Activated CD4-positive, alpha-beta T cell treated with anti-CD3 and anti-CD28 coated beads for 24 hours (primary cell): ENCODE measurements at places on chromosomes 2 and 18.

GRCh38 chr2:170712653-170713542 is 2.2 kb upstream of the SP5 start:
- DNase-seq, result no peak

DNA sequence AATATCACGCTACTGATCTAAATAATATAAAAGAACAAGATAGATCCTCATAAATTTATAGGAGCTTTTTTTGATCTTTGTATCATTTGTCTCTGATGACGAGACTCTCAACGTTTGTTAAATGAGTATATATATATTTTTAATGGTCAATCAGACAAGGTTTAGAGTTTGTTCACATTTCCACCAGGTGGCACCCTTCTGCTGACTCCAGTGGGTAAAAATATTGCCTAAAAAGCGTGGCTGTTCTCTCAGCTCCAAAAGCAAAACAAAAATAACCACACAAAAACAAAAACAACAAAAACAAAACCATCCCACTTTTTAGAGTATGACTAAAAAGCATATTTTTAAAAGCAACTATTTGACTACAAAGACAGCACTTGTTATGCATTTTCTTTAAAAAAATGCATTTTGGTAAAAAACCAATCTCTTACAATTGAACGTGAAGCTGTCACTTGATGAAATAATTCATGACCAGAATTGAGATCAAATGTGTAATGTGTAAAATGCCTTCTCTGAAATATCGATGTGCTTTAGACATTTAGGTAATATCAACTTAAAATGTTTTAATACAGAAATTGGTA is 723.2 kb downstream of the DPP10 start:
- DNase-seq, result no peak

DNA sequence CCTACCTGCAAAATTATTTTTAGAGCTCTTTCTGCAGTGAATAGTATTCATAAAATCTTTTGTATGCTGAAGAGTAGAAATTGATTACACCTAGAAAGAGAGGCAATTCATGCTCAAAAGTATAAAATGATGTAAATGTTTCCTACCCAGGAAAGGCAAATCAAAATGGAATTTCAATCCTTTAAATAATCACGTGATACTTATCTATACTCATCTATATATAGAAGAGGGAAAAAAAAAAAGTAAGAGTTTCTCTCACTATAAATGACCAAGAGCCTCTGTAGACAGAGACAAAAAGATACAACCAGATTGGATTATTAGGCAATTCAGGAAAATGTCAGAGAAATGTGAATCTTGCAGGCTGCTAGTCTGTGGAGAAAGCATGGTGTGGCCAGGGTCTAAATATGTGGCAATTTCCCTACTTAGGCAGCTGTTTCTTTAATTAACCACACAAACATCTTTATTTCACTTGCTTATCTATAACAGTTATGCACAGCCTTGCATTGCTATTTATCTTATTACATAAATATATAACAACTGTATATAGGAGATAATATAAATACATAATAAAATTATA is 39.5 kb downstream of the METTL8 start:
- DNase-seq, result no peak

- no peak for DNase-seq
Measured at GRCh38 chr2:239257511-239257937, 143.3 kb downstream of the HDAC4 start.

- DNase-seq, result no peak
Measured at GRCh38 chr2:143282684-143283083, 153.5 kb downstream of the ARHGAP15 start.

DNA sequence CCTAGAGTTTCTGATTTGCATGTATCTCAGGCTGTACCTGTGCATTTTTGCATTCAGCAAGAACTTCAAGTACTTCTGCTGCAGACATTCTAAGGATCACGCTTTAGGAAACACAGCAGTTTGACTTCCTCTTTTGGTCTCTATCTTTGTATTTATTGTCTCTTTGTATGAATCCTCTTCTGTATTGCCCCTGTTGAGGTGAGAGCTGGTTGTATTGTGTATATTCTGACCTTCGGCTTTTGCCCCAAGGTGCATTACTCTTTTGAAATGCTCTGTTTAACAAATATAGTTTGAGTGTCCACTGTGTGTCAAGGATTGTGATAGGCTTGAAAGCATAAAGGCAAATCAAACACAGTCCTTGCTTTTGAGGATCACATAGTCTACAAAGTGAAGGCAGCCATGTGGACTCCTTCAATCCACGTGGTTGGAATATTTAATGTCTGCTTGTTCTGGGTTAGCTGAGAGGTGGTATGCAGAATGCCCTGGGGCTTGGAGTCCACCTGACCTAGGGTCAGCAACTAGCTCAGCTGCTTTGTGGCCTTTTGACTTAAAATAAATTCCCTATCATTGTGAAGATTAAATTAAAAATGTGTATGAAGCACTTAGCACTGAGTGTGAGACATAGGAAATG is 108.1 kb downstream of the LYPD6 start:
- no peak for DNase-seq

DNA sequence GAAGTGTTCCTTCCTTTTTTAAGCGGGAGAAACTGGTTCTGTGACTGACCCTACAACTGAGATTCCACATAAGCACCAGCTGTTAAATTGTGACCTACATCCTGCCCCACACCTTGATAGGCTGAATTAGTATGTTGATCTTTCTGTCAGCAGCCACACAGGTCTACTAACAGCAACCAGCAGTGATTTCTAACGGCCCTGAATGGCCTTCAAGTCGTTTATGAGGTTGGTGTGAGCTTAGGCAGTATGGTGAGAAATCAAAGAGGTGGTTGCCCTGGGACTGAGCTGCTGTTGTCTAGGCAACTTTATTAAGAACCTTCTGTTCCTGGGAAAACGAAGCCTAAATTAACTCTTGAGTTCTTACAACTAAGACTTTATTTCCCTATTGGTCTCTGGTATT is 197.2 kb upstream of the FSHR start:
- DNase-seq, result no peak

GRCh38 chr18:50395093-50395492 is 20.2 kb downstream of the SKA1 start:
- no peak for DNase-seq

GRCh38 chr2:218284106-218284811 is 8.0 kb downstream of the TMBIM1 start:
- peak; percentile 41 for DNase-seq

GRCh38 chr2:27929916-27930486 is 39.5 kb downstream of the BABAM2 start:
- no peak for DNase-seq

- peak; percentile 15 for DNase-seq
Measured at GRCh38 chr2:105143467-105144151, 97.9 kb upstream of the GPR45 start.

GRCh38 chr18:62186499-62186773 is 420 bp downstream of the PIGN start:
- DNase-seq, result no peak

DNA sequence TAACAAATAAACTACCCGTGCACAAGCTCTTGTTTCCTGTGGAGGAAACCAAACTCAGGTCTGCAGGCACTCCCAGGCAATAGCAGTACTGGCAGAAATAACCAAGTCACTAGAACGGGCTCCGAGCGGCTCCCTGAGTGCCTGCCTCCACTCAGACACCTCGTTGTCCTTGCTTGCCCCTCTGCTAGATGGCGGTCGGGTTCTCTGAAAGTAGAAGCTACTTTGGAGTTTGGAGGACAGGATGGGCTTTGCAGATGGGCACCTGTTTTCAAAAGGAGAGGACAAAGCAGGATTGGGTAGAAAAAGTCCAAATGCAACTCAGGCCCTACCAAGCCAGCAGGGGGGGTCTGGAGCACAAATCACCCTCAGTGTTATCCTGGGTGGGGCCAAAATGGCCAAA is 136.4 kb downstream of the LRRC30 start:
- no peak for DNase-seq

DNA sequence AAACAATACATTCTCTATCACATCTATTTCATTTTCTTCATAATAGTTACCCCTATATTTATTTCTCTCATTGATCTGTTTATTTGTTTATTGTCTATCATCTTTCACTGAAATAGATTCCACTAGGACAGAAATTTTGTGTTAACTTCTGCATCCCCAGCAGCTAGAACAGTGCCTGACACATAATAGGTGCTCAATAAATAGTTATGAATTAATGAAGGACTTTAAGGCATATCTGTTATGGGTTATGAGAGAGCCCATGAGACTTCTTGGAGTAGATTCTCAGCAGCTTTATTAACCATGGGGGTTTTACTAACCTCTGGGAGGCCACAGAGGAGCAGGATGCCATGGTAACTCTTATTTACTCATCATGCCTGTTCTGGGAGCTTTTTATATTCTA is 144.6 kb downstream of the CDC42EP3 start:
- DNase-seq, result no peak
